ENCODE measurements at places on chromosomes 16 and 17.

DNA sequence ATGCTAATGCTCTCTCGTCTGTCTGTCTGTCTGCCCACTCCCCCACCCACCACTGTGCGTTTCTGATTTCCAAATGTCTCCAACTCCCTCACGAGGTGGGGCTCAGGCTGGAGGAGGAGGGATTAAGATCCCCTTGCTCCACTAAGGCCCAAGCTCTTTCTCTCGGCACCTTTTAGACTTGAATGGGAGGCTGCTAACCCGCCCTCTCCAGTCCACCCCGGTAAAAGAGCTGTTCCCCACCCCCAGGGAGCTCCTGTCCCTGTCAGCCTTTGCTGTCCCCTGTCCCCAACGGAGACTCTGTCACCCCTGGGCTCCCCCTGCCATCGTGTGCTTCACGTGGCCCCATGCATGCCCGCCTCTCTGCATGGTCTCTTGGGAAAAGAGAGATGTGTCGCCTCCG, 68.5 kb upstream of the PLCG2 start:
- peaks cover 29% of the 10 kb centered on the region for H3K36me3 ChIP-seq
- no peak for DNase-seq
- H3K27me3 ChIP-seq: peaks cover 19% of the 10 kb centered on the region
- H3K27ac ChIP-seq: no peak overlapping the region

DNA sequence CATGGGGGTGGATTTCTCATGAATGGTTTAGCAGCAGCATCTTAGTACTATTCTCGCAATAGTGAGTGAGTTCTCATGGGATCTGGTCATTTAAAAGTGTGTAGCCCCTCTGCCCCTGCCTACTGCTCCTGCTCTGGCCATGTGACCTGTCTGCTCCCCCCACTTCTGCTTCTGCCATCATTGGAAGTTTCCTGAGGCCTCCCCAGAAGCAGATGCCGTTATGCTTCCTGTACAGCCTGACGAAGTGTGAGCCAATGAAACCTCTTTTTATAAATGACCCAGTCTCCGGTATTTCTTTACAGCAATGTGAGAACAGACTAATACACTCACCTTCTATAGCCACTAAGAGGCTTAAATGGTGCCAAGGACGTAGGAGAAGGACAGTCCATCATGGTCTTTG, 51.5 kb downstream of the NOL11 start:
- H3K27ac ChIP-seq: no peak overlapping the region
- peaks cover 1% of the 10 kb centered on the region for H3K27me3 ChIP-seq
- peaks cover 7% of the 10 kb centered on the region for H3K36me3 ChIP-seq
- no peak overlapping the region for H3K4me3 ChIP-seq

DNA sequence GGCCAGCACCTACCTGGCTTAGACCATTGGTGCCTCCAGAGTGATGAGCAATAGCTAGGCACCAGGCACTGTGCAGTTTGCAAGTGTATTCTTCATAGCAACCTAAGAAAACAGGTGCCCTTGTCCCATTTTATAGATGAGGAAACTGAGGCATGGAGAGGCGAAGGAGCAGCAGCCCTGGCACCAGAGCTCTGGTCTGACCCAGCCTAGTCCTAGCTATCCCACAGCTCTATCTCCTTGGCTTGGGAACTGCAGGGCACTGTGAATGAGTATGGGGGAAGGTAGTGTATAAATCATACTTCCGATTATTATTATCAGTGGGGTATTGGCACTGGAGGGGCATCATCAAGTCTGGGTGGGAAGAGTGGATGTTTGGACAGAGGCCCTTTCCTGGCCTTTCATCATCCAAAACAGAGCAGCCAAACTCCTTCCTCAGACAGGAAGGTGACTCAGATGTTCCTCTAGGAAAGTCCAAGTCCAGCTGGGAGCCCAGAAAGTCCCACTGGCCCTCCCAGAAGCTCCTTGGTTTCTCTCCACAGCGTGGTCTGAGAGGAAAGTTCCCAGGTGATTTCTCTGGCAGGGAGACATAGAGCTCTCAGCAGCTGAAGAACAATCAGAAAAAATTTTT, 32.0 kb upstream of the PLLP start:
- peak overlapping the region; percentile 44 for H3K27ac ChIP-seq
- peaks cover 28% of the 10 kb centered on the region for H3K4me1 ChIP-seq
- no peaks in the 10 kb centered on the region for H3K36me3 ChIP-seq
- no peak overlapping the region for H3K4me3 ChIP-seq
- no peak for DNase-seq
- H3K27me3 ChIP-seq: peaks cover 8% of the 10 kb centered on the region

DNA sequence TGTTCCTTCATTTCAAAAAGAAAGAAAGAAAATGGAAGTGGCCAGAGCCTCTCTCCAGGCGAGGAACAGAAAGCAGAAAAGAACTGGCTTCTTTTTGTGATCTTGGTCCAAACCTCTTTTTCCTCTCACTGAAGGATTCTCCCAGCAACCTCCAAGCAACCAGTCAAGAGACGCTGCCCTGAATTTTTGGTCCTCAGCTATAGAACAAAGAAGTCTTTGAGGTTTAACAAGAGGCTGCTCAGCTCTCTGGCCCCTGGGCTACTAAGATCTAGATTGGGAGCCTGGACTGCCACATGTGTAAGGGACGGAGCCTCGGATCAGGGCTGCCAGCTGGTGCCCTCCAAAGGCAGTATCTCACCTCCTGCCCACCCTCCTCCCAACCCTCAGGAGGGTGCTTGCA, 62.6 kb downstream of the AXIN2 start:
- peaks cover 20% of the 10 kb centered on the region for H3K4me1 ChIP-seq
- no peak overlapping the region for H3K4me3 ChIP-seq
- peaks cover 2% of the 10 kb centered on the region for H3K27me3 ChIP-seq
- no peak for DNase-seq

DNA sequence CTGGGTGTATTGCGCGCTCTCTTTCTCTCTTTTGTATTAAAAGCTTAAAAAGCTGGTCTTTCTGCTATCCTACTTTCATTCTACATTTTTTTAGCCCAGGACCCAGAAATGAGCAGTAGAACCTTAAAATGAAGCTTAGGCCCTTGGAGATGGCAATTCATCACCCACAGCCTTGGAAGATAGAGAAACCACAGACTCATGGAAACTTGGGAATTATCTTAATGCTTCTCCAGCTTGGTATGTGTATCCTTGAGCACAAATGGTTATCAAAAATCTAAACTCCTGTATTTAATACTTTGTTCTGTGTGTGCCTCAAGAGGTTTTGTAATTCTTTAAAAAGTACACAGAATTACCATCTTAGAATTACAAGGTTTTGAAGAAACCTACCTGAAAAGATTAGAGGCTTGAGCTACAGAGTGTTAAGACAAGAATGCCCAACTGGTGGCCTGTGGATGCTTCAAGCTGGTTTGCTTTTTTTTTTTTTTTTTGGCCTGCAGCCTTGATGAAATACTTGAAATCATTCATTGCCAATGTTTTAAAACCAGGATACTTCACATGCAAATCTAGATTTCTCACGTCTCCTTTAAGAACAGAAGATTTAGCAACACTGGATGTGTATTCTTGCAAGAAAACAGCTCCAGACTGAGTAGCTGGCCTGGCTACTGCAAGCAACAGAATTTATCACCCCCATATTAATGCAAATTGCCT, 105.0 kb downstream of the XYLT1 start:
- peaks cover 8% of the 10 kb centered on the region for H3K27me3 ChIP-seq
- H3K4me3 ChIP-seq: no peak overlapping the region
- no peak overlapping the region for H3K27ac ChIP-seq
- H3K4me1 ChIP-seq: peaks cover 23% of the 10 kb centered on the region

DNA sequence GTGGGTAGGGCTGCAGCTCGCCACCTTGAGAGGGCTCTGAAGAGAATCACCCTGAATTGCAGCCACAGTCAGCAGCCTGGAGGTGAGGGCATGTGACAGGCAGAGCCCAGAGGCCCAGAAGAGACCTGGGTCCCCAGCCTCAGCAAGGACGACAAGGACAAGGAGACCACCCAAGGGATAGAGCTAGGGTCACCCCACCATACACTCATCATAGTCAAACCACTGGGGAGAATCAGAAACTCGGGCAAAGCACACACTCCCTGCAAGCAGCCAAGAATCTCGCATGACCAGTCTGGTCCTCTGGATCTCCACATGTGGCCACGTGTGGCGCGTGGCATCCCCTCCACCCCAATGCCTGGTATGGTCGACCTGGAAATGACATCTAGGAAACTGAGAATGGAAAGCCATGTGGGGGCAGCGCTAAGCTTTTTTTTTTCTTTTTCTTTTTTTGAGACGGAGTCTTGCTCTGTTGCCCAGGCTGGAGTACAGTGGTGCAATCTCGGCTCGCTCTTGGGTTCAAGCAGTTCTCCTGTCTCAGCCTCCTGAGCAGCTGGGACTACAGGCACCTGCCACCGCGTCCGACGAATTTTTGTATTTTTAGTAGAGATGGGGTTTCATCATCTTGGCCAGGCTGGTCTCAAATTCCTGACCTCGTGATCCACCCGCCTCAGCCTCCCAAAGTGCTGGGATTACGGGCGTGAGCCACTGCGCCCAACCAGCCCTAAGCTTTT, 4.6 kb upstream of the SPHK1 start:
- H3K27ac ChIP-seq: no peak overlapping the region
- DNase-seq: no peak
- H3K4me3 ChIP-seq: no peak overlapping the region
- H3K27me3 ChIP-seq: peaks cover 8% of the 10 kb centered on the region

- H3K4me3 ChIP-seq: no peak overlapping the region
- H3K27me3 ChIP-seq: no peaks in the 10 kb centered on the region
- H3K27ac ChIP-seq: no peak overlapping the region
Measured at GRCh38 chr17:393806-394717, 41.5 kb upstream of the RPH3AL start.

DNA sequence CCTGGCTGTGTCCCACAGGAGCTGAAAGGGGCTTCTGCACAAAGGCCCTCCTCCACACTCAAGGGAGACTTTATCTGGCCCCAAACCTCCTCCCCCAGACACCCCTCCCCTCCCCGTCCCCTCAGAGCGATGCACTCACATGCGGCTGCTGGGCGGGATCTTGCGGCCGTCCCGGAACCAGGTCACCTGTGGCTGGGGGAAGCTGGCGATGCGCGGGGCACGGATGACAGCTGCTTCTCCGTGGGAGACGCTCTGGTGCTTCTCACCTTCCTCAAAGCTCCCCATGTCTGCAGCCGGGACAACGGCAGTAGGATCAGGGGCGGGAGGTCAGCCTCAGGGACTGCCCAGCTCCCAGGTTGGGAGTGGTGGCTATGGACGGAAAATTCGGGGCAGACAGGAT, 144.0 kb upstream of the CDC42EP4 start:
- peaks cover 7% of the 10 kb centered on the region for H3K27me3 ChIP-seq
- H3K36me3 ChIP-seq: no peaks in the 10 kb centered on the region
- no peak overlapping the region for H3K27ac ChIP-seq
- DNase-seq: no peak
- H3K4me1 ChIP-seq: no peaks in the 10 kb centered on the region
- H3K4me3 ChIP-seq: no peak overlapping the region

DNA sequence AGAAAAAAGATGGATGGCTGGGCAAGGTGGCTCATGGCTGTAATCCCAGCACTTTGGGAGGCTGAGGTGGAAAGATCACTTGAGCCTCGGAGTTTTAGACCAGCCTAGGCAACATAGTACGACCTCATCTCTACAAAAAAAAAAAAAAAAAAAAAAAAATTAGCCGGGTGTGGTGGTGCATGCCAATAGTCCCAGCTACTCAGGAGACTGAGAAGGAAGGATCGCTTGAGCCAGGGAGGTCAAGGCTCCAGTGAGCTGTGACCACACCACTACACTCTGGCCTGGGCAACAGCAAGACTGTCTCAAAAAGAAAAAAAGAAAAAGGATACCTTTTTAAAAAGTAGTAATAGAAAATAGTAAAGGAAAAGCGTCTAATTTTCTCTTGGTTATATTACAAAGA, 20.7 kb downstream of the ZNF652 start:
- no peaks in the 10 kb centered on the region for H3K36me3 ChIP-seq
- no peak overlapping the region for H3K27ac ChIP-seq
- peaks cover 1% of the 10 kb centered on the region for H3K27me3 ChIP-seq
- H3K4me3 ChIP-seq: no peak overlapping the region
- DNase-seq: no peak

DNA sequence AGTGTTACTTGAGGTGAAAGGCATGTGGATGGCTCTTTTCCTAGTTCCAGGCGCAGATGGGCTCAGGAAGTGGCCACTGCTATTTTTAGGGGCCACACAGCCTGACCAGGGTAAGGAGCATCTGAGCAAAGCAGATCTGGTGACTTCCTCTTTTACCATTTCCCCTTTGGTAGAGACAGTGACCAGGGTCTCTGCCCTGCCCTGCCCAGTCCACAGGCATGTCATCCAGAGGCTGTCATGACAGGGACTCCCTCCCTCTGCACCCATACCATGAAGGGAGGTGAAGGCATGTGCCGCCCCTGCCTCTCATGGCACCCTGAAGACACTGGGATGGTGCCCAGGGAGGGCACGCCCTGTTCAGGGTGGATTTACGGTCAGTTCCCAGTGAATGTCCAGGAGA, 2.2 kb downstream of the PLA2G15 start:
- no peak for DNase-seq
- peak overlapping the region; percentile 28 for H3K4me3 ChIP-seq
- H3K27me3 ChIP-seq: peaks cover 17% of the 10 kb centered on the region
- peaks cover 14% of the 10 kb centered on the region for H3K36me3 ChIP-seq

- H3K27me3 ChIP-seq: peaks cover 11% of the 10 kb centered on the region
- H3K27ac ChIP-seq: peak overlapping the region; percentile 25
- H3K36me3 ChIP-seq: peaks cover 4% of the 10 kb centered on the region
- H3K4me1 ChIP-seq: peaks cover 29% of the 10 kb centered on the region
- H3K4me3 ChIP-seq: peak overlapping the region; percentile 85
Measured at GRCh38 chr17:63621229-63621683, 961 bp upstream of the MAP3K3 start.

GRCh38 chr17:8235676-8236075, 12.2 kb downstream of the CTC1 start:
- no peaks in the 10 kb centered on the region for H3K27me3 ChIP-seq
- peaks cover 54% of the 10 kb centered on the region for H3K36me3 ChIP-seq
- no peaks in the 10 kb centered on the region for H3K4me1 ChIP-seq
- peak overlapping the region; percentile 14 for H3K4me3 ChIP-seq

DNA sequence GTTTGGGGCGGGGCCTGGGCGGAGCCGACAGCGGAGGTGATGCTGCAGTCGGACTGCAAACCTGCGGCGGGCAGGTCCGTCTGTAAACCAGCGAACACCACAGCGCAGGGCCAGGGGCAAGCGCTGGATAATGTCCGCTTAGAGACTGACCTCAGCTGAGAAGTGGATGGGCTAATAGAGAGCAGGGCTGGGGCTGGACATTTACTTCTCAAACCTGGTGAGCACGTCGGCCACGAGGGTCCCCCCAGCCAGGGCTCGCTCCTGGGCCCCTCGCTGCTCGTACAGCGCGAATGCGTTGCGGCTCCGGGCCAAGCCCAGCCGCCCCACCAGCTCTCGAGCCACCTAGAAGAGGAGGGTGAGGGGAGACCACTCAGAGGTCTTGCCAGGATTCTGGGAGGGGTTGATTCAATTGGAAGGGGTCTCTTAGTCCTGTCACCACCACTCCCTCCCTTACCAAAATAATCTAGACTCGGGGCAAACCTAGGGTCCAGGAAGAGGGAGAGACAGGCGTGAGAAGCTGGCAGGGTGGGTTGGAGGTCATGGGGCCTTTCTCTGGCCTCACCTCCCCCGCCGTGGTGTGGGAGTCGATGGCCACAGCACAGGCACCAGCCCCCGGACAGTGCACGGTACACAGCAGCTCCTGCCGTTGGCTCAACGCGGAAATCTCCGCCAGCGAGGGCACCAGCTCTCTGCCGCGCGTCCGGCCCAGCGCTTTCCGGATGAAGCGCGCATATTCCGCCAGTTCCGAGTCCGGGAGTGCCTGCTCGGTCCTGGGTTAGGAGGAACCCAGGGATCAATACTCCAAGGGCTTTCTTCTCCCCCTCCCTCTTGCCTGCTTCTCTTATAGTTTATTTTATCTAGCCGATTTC, 5.8 kb downstream of the PLEKHH3 start:
- peaks cover 21% of the 10 kb centered on the region for H3K27me3 ChIP-seq
- DNase-seq: no peak
- H3K4me3 ChIP-seq: peak overlapping the region; percentile 68
- peaks cover 35% of the 10 kb centered on the region for H3K36me3 ChIP-seq
